ENCODE measurements at places on chromosomes 4 and X.

- no peak for DNase-seq
These were observed 191.4 kb downstream of the SPRY1 start for GRCh38 chr4:123587983-123588494.

DNA sequence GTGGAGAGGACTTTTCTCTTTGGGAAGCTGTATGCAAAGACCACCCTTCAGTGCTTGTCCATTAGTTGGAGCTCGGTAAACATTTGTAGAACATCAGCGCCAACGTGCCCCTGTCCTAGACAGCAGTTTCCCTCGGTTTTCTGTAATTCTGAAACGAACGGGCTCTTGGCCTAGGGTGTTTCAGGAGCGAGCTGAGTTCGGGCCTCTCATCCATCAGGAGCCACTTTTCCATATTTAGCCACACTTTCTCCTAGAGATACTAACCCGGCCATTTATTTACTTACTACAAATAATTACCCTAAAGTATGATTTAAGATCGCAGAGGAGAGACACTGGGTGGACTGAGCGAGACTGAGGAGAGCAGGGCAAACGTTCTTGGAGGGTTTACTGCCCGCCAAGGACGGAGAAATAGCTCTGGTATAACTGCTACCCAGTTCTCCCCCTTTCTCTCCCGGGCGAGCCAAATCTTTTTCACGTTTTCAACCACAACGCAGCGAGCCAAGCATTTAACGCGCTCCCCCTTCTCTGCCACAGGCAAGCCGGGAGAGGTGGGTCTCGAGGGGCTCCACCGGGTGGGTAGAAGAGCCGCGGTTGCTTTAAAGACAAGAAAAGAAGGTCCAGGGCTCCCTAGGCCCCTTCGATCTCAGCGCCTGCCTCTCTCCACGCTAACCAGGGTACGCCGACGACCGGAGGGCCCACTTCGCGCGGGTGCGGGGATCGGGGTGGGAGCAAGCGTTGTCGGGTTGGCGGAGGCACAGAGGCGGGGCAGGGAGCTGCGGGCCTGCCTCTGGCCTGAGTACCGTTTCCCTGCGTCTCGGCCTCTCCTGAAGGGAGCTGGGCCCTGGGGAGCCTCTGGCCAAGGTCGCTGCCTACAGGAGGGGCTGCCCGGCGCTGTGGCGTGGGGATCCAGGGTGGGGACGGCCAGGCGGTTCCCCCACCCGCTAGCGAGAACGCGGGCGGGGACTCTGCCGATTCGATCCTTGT lies 10.8 kb upstream of the PITX2 start:
- DNase-seq, result no peak

GRCh38 chr4:155543126-155543765 lies 123.4 kb upstream of the GUCY1A1 start:
- no peak for DNase-seq

- no peak for DNase-seq
These were observed 1008.5 kb upstream of the LCORL start for GRCh38 chr4:19030048-19030447.

GRCh38 chr4:32477518-32477917 lies 1757.3 kb downstream of the PCDH7 start:
- DNase-seq, result no peak

DNA sequence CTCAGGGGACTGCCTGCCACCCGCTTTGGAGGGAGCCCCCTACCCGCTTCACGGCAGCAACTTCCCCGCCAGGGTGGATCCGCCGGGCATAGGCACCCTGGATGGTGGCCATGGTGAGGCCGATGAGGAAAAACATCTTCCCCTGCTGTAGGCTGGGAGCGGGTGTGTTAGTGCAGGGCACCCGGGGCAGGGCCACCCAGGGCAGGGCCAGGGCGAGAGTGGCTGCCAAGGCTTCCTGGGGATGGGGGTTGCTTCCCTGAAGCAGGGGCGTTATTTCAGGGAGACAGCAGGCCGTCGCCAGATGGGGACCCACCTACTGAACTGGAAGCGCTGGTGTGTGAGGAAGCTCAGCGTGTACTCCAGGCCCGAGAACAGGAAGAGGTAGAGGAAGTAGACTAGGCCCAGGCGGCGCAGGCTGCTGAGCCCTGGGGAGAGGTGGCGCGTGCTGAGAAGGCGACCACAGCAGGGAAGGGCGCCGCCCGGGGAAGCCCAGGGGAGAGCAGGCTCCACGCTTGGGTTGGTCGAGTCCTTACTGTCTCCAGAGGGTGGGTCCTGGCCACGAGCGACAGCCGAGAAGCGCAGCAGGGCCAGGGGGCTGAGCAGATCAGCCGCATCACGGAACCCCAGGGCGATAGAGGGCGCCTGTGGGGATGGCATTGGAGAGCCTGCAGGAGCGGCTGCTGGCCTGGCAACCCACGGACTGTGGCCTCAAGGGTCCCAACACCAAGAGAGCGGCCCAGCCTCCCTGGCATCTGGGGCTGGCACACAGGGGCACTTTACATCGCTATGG lies 31.5 kb downstream of the NOP14 start:
- no peak for DNase-seq

DNA sequence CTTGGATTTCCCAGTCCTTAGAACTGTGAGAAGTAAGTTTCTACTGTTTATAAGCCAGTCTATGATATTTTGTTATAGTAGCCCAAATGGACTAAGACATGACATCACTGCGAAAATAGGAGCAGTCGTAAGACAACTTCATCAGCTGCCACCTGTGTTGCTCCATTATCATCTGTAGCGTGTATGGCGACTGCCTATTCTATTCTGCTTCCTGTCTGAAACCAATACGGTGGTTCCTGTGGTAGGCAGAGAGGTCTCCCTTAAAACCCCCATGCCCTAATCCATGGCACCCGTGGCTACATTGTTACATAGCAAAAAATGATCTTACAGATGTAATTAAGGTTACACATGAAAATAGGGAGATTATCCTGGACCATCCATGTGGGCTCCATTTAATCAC lies 105.4 kb upstream of the FAT1 start:
- no peak for DNase-seq

DNA sequence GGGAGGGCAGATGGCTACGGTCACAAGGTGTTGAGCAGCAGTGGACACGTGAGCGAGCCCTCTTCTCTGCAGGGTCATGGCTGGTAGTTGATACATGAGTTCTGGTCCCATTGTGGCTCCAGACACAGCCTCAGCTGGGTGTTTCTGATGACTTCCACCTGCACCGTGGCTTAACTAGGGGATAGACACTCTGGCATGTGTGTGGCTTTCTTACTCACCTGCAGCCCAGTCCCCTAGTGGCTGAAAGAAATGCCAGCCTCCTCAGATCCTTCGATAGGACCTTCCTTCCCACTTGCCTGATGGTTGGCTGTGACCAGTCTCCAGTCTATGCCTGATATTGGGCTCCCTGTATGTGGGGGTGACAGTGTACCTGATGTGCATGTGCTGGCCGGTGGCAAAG lies 5.0 kb downstream of the GPR78 start:
- no peak for DNase-seq

DNA sequence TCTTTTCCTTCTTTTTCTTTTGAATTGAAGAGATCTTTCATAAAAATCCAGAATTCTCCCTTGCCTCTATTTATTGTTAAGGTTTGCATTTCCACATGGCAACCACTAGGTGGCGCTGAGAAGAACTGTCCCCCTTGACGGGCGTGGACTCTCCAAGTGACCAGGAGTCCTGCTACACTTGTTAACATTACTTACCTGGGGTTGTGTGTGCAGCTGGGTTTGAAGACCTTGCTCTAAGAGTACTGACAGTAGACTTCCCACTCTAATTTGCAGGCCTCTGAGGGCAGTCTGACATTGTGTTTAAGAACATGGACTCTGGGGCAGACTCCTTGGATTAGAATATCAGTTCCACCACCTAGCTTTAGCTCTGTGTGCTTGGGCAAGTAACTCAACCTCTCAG lies 52.8 kb downstream of the GPRIN3 start:
- no peak for DNase-seq

GRCh38 chr4:87012265-87012953 lies 77.6 kb downstream of the AFF1 start:
- DNase-seq, result no peak

DNA sequence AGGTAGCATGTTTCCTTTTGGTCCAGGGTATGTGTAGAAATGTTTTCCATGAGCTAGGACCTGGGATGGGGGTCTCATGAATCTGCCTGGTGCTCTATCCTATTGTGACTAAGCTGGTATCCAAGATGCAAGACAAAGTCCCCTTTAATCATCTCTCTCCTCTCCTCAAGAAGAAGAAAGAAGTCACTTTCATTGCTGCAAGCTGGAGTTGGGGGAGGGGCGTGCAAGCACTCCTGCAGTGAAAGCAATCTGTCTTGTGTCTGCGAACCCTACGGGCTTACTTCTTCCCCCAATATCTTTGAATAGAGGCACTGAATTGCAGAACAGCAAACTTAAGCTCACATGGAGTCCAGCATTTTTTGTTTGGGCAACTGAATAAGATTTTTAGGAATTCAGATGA lies 27.2 kb upstream of the GRPR start:
- DNase-seq, result no peak

- no peak for DNase-seq
These were observed at the start of gene RAB33A for GRCh38 chrX:130171446-130172126. Gene RAB33A (plus strand): TSS chrX:130171962. CDS start chrX:130172063, 101 bp downstream.

GRCh38 chr4:173535165-173535902 lies 5.3 kb upstream of the HAND2 start:
- DNase-seq, result no peak

- DNase-seq, result no peak
These were observed 23.2 kb upstream of the ASMTL start for GRCh38 chrX:1475881-1476280.

GRCh38 chr4:7679406-7680040 lies 244.8 kb upstream of the PSAPL1 start:
- DNase-seq, result no peak

DNA sequence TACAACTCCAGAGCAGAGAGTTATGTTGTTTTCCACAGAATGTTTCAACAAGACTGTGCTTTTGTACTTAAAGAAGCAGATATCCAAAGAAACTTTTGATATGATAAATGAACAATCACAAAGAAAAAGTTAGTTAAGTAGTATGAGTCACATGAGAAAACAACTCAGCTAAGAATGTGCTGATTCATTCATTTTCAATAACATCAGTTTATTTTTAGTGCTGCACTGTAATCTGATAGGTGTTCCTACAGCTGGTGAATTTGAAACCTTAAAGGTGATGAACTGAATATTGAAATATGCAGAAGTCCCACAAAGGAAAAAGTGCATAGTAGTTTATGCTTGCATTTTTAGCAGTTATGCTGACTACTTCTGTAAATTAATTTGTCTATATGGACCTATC lies 180.3 kb upstream of the TENM3 start:
- no peak for DNase-seq

- DNase-seq, result no peak
These were observed 9.1 kb downstream of the HTRA3 start for GRCh38 chr4:8278421-8279287.

DNA sequence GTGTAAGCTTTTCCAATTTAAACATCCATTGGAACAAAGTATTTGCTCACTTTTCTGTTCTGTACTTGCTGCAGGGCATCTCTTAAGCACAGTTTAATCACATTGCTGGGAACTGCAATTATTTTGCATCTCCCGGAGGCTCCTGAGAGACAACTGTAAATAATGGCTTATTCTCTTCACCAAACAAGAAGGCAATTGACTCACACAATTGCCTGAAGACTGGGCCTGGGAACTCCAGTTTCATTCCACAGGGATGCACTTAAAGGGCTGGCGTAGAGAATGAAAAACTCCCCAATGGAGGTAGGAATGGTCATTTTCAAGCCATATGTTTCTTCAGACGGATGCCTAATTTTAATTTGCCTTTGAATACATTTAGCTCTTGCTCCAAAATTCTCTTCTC lies 29.5 kb downstream of the TFDP3 start:
- DNase-seq, result no peak

DNA sequence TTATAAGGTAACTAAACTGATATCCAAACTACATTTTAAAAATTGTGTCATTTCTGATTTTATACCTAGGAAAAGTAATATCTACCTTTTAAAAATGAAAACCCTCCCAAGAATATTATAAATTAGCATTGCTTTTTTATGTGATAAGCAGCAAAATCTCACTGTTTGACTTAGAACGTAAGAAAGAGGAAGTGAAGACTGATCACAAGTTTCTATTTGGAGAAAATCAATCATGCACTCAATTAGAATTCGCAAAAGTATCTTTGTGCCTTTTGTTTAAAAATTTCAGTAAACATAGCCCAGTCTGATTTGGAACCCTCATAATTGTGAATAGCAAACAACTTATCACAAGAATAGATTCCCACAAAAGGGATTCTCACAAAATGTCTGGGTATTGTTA lies 142.7 kb downstream of the TENM3 start:
- no peak for DNase-seq

DNA sequence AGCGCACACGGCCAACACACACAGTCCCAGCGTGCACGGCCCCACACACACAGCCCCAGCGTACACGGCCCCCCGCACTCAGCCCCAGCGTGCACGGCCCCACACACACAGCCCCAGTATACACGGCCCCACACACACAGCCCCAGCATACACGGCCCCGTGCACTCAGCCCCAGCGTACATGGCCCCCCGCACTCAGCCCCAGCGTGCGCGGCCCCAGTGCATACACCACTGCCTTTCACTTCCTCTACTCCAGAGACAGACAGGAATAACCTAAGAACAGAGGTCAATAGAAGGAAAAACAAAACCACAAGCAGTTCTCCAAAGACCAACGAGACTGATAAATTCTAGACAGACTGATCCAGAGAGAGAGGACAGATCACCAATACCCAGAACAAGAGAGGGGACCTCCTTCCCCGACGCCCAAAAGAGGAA lies 17.1 kb downstream of the GAK start:
- no peak for DNase-seq

- no peak for DNase-seq
These were observed 52.7 kb upstream of the FAT4 start for GRCh38 chr4:125262079-125262478.

- DNase-seq, result no peak
These were observed 25.8 kb downstream of the OTUD4 start for GRCh38 chr4:145154573-145154972.

DNA sequence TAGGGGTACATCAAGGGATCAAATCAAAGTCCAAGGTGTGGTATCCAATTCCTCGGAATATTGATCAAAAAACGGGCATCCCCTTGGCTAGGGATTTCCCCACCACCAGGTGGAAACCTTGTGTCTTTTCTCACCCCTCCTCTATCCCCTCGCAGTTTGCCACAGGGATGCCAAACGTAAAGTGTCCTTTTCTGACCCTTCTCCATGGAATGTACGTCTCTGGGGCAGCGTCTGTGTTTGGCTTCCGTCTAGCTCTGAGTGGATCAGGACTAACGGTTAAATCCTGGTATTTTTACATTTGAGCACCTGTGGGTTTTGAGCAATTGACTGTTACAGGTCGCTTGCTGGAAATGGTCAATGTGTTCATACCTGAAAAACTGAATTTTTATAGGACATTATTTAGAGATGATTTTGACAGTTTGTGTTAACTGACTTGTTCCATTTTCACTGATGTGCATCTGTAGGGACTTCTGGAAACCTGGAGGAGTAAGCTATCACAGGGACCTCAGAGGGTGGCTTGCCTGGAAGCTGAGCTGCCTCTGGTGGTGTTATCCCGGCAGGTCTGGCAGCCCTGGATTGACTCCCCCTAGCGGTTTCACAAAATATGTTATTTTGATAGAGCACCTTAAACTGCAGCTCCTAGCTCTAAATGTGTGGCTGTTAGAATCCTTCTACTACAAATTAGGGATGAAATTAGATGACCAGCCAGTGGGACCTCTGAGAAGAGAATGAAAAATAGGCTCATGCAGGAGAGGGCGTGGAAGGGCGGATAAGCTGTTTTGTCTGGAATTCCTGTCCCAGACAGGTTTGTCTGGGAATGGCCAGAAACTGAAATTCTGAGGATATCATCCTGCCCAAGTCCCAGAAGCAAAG lies 8.8 kb upstream of the MGST2 start:
- no peak for DNase-seq

GRCh38 chrX:71619193-71619592 lies 882 bp upstream of the CXCR3 start:
- peak; percentile 17 for DNase-seq

Data from stimulated activated CD8-positive, alpha-beta memory T cell treated with anti-CD3 and anti-CD28 coated beads, Interleukin-4, amount 100 ng/mL, for 1 hour (primary cell).